ENCODE measurements at places on chromosomes 4 and X.

DNA sequence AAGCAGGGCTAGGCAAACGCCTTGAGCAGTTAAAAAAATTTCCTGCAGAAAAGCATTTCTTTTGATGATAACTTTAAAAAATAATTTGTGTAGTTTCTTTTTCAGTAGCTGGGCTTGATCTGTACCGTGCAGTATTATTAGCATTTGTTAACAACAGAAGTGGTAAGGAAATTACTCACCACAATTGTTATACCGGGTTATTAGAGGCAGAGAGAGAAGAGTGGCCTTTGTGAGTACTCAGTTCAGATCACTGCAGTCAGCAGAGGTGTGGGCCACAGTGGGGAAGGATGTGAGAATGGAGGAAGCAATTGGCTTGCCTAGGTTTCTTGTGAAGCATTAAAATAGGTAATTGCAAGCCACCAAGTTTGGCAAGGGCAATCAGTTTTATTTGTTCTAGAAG is 14.3 kb upstream of the IL21 start:
- no peak for DNase-seq

- no peak for DNase-seq
These were observed 74.5 kb upstream of the BOD1L1 start for GRCh38 chr4:13701937-13702446.

GRCh38 chr4:149223659-149224058 is 592.0 kb downstream of the IQCM start:
- DNase-seq, result no peak

DNA sequence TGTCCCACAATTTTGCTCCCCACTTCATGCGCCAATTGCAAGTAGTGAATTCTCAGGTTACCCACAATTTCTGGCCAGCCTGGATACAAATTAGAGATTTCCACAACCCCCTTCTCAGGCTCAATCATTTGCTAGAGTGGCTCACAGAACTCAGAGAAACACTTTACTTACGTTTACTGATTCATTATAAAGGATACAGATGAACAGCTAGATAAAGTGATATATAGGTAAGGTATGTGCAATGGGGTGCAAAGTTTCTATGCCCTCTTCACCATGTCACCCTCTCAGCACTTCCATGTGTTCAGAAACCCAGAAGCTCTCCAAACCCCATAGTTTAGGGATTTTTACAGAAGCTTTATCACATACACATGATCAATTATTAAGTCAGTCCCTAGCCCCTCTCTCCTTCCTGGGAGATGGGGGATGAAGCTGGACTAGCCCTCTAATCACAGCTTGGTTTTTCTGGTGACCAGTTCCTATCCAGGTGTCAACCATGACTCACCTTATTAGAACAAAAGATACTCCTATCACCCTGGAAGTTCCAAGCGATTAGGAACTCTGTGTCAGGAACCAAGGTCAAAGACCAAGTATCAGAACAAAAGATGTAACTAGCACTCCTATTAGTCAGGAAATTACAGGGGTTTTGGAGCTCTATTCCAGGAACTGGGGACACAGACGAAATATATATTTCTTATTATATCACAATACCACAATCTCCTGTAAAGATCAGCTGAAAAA is 33.5 kb upstream of the PRRG1 start:
- no peak for DNase-seq

GRCh38 chr4:38858097-38858420 is 1.4 kb upstream of the TLR6 start:
- DNase-seq, result no peak

DNA sequence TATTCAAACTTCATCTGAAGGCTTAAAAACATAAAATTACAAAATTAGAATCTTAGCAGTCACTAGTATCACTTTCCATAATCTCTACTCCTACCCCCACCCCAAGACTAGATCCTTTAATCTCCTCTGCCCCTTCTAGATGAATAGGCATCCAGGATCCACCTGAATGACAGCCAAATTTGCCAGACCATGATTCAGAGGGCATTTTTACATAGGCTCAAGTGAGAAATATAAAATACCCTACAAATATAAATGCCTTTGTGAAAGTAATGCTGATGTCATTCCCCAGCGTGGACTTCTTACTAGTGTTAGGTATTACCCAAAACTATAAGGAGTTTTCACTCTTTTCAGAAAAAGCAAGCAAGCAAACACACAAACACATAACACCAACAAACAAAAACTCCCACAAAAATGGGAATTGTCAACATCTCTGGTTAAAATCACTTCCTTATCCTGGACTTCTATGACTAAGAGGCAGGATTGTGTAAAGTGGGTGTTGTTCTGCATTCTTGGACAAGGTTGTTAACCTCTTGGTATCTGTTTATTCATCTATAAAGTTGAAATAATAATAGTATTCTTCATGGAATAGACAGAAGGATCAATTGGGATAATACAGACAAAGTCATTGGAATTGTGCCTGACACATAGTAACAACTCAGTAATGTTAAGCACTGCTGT is 51.3 kb upstream of the TMPRSS11F start:
- DNase-seq, result no peak

DNA sequence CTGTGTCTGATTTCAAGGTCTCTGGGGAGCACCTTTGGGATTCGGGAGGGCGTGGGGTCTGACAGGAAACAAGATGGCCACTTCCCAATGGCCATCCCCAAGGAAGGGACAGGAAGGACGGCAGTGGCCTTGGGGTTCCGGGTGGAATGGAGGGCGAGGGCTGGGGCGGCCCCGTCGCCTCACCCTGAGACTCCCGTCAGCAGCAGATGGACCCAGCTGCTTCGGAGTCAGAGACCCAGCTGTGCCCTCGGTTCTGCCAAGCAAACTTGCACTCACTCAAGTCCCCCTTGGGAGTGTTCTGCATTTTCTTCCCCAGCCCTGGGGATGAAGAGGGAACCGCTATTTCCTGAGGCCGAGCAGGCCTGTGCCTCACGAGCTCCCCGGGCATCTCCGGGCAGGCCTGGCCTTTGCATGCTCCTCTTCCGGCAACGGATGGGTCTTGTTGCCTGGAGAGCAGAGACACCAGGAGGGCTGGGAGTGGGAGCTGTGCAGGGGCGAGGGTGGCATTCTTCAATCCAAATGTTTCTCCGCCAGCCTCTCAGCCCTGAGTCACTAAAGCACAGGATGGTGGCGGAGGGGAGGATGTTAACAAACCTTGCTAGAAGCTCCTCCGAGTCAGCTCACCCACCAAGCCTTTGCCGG is 6.8 kb upstream of the DUSP9 start:
- DNase-seq, result no peak

GRCh38 chr4:131001371-131001770 is 1905.4 kb downstream of the C4orf33 start:
- no peak for DNase-seq

DNA sequence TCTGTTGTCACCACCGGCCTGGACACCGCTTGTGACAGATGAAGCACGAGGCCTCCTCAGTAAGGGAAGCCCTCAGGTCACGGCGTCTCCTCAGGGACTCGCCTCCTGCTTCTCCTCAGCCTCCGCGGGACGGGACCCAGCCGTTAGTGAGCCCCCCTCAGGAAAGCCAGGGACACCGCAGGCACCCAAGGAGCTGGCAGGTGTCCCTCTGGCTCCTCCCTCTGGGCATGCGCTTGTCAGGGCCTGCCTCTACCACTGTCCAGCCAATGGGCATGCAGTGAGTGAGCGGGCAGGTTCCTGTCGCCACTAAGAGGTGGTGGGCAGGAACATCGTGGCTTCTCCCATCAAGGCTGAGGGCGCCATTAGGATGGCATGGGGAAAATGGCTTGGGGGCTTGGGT is 23.5 kb upstream of the CT55 start:
- DNase-seq, result no peak

DNA sequence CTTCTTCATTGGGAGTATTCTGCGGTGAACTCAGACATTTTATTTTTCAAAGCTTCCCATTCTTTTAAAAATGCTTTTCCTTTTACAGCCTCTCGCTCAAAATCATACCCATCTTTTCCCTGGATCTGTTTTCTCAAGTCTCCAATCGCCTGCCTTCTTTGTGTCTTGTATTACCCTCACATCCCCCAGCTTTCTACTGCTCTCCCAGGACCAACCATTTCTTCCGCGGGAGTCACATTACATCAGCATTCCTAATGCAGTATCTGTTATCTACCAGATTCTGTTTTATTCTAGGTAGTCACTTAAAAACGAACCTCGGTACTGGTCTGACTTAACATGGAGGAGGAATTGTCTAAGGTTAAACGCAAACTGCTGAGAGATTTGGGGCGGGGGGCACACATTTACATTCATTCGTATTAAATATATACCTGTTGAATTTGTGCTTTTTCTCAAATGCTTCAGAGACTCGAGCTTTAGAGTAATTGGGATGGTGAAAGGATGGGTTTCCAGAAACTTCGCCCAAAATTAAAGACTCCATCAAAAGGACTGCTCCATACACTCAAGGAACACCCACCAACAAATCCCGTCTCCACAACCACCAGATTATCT is 493 bp upstream of the UCHL1 start:
- DNase-seq, result no peak

- DNase-seq, result no peak
These were observed 73.8 kb downstream of the CLDN34 start for GRCh38 chrX:10040961-10041360.

- DNase-seq, result no peak
These were observed 552.6 kb downstream of the TRIML1 start for GRCh38 chr4:188691811-188692210.

GRCh38 chrX:94051926-94052325 is 377.9 kb downstream of the FAM133A start:
- DNase-seq, result no peak

- DNase-seq, result no peak
These were observed 1082.2 kb downstream of the C4orf33 start for GRCh38 chr4:130178106-130178505.

- no peak for DNase-seq
These were observed 25.3 kb upstream of the WWC2 start for GRCh38 chr4:183073838-183074145.

- no peak for DNase-seq
These were observed 457.8 kb upstream of the PCDH7 start for GRCh38 chr4:30262379-30262778.

- DNase-seq, result no peak
These were observed 225.9 kb upstream of the CASK start for GRCh38 chrX:42149281-42149680.

DNA sequence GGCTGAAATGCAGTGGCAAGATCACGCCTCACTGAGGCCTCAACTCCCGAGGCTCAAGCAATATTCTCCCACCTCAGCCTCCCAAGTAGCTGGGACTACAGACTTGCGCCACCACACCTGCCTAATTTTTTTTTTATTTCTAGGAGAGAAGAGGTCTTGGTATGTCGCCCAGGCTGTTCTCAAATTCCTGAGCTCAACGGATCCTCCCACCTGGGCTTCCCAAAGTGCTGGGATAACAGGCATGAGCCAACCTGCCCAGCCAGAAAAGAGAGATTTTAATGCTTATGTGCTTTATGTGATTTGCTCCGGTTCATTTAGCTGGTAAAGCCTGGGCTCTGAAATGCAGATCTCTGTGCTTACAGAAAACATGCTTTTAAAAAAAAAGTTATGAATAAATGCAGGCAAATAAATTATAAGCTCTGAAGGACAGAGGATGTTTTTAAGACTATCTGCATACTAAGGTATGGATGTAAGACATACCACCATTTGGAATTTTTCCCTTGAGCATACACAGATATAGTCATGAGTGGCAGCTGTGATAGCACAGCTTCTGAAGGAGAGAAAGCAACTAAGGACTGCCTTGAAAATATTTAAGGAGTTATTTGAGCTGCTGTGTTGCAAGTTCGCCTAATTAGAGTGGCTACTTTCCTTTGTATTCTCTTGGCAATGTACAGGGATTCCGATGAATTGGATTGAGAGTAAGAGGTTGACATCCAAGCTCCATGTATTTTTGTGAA is 13.8 kb downstream of the GUCY1B1 start:
- DNase-seq, result no peak

GRCh38 chr4:124997991-124998390 is 285.5 kb upstream of the ANKRD50 start:
- no peak for DNase-seq

DNA sequence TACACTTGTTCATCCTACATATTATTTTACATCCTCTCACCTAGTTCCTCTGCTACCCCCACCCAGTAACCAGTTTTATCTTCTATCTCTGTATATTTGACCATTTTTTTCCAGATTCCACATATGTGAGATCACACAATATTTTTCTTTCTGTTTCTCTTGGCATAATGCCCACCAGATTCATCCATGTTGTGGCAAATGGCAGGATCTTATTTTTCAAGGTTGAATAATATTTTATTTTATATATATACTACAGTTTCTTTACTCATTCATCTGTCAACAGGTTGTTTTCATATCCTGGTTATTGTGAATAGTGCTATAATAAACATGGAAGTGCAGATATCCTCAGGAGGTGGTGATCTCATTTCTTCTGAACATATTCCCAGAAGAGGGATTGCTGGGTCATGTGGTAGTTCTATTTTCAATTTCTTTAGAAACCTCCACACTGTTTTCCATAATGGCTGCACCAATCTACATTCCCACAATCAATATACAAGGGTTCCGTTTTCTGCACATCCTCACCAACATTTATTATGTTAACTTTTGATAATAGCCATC is 48.2 kb downstream of the THAP9 start:
- no peak for DNase-seq

DNA sequence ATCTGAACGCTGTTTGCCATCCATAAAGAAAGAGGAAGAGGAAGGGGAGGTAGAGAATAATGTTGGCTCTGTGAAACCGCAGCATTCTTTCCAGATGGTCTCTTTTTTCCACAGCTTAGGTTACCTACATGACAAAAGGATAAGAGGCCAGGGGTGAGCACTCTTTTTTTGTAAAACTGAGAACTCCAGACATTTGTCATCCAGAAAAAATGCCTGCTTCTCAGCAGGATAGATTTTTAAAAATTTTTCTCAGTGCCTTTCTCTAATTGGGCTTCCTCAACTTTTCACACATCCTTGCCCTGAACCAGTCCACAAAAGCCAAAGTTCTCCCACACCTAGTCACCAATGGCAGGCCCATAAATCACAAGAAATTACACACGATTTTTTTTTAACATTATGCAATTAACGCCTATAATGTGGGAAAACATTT is 158.1 kb upstream of the TENM3 start:
- DNase-seq, result no peak

DNA sequence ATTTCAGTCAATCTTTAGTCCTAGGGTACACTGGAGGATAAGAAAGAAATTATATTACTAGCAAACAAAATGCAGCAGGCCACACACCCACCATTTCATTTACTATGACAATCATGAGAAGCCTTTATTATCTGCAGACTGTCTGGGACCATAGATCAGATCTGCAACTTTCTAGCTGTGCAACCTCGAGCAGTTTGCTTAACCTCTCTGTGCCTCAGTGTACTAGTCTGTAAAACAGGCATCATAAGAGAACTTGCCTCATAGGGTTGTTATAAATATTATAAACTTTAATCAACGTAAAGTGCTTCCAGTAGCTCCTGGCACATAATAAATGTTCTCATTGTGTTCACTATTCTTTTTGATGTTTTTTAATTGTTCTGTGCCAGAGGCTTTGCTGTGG is 128.2 kb upstream of the C1QTNF7 start:
- DNase-seq, result no peak

- DNase-seq, result no peak
These were observed 184.0 kb downstream of the TBCK start for GRCh38 chr4:106132045-106132444.

All from activated CD4-positive, alpha-beta T cell treated with anti-CD3 and anti-CD28 coated beads for 1 hour (primary cell).